ENCODE measurements at places on chromosomes 16 and 17. TPM values are rescaled to one million over a fixed set of nuclear protein-coding genes. Genes with fewer than 3 reads are reported as not detected.

Gene SLC5A10
- not detected for total RNA-seq

Gene NME1
- total RNA-seq, result 87.7 TPM

Gene KRTAP4-5
- total RNA-seq, result not detected

Gene KIF19
- 0.44 TPM for total RNA-seq

Gene NPW
- total RNA-seq, result 0.60 TPM

Gene ZNF276
- total RNA-seq, result 14.5 TPM

Gene TEX19
- not detected for total RNA-seq

Gene SLC47A1
- 0.40 TPM for total RNA-seq

Gene MEFV
- total RNA-seq, result not detected

Gene TMEM92
- total RNA-seq, result not detected

Gene TP53TG3B
- total RNA-seq, result not detected

Gene C16orf46
- under 0.01 TPM for total RNA-seq

Gene ETV4
- total RNA-seq, result 4.4 TPM

Gene LCMT1
- 26.8 TPM for total RNA-seq

Gene TSNAXIP1
- total RNA-seq, result 0.22 TPM

Gene RDM1
- not detected for total RNA-seq

Gene RSPRY1
- total RNA-seq, result 31.6 TPM

Gene CD79B
- total RNA-seq, result 1.5 TPM

Gene CDH15
- total RNA-seq, result under 0.01 TPM

Gene HOXB1
- not detected for total RNA-seq

Gene HS3ST6
- total RNA-seq, result not detected

Gene TEKT1
- not detected for total RNA-seq

Gene HS3ST3A1
- total RNA-seq, result under 0.01 TPM

Gene SLC13A2
- total RNA-seq, result not detected

Gene KIAA0753
- 5.4 TPM for total RNA-seq

Gene PRR11
- 6.3 TPM for total RNA-seq

Gene ANKRD11
- 31.6 TPM for total RNA-seq

Gene TGFB1I1
- 27.9 TPM for total RNA-seq

Gene DOK4
- total RNA-seq, result 15.0 TPM

Gene OGFOD1
- total RNA-seq, result 23.3 TPM

Gene CHRNB1
- 8.1 TPM for total RNA-seq

Gene G6PC1
- not detected for total RNA-seq

Gene TNK1
- 1.8 TPM for total RNA-seq

Gene KRT14
- not detected for total RNA-seq

Gene CNGB1
- total RNA-seq, result not detected

Gene ARL5C
- not detected for total RNA-seq

Gene TOX3
- total RNA-seq, result not detected

Gene HSF4
- total RNA-seq, result 2.0 TPM
